ENCODE measurements at places on chromosomes 5 and 9.

GRCh38 chr5:116032991-116033390 is 719 bp downstream of the ARL14EPL start:
- no peak for DNase-seq

DNA sequence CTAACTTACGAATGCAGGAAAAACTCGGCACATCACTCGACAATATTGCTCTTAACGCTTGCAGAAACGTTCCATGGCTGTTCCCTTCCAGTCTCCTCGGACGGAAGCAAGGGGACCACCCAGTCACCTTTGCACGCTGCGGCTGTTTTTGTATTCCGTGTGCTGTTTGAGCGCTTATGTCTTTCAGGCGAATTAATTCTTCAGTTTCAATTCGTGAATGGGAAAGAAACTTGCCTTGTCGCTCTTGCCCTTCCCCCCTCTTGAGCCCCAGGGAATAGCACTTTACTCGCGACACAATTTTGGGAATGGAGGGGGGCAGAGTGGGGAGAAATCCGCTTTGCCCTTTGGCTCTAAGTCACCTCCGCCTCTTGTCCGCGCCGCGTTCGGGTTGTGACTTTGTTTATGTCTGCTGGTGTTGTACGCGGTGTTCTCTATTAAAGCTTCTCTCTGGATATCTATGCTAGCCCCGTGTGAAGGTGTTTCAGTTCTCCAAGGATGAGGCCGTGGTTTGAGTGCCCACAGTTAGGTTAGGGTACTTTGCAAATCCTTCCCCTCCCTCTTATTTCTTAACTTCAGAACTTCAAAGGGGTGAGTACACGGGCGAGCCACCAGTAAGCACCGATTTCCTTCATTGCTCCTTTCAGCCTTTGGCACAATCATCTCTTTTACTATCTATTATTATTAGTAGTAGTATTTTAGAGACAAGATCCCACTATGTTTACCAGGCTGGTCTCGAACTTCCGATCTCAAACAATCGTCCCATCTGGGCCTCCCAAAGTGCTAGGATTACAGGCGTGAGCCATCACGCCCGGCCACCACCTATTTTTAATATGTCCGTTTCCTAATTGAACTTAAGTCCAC is 2.7 kb downstream of the FOXB2 start:
- no peak for DNase-seq

GRCh38 chr9:138007918-138008841 is 130.6 kb downstream of the CACNA1B start:
- DNase-seq, result no peak

DNA sequence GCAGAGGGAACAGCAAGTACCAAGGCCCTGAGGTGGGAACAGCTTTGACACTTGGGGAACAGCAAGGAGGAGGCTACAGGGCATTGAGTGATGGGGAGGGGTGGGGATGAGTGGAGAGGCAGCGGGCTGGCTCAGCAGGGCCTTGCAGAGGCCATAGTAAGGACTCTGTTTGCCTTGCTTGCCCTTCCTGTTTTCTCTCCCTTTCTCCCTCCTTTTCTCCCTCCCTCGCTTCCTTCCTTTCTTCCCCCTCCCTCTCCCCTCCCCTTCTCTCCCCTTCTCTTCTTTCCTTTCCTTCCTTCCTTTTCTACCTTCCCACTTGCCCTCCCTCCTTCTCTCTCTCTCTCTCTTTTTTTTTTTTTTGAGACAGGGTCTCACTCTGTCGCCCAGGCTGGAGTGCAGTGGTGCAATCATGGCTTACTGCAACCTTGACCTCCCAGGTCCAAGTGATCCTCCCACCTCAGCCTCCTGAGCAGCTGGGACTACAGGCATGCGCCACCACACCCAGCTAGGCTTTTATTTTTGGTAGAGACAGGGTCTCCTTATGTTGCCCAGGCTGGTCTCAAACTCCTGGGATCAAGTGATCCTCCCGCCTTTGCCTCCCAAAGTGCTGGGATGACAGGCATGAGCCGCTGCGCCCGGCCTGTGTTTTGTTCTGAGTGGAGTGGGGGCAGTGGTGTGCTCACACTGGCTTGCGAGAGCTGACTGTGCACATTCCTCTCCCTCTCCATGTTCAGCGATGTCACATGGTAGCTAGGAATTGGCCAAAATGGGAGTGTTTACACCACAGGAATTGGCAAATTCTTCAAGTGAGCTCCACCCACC is 17.1 kb downstream of the IER5L start:
- peak; percentile 66 for DNase-seq

DNA sequence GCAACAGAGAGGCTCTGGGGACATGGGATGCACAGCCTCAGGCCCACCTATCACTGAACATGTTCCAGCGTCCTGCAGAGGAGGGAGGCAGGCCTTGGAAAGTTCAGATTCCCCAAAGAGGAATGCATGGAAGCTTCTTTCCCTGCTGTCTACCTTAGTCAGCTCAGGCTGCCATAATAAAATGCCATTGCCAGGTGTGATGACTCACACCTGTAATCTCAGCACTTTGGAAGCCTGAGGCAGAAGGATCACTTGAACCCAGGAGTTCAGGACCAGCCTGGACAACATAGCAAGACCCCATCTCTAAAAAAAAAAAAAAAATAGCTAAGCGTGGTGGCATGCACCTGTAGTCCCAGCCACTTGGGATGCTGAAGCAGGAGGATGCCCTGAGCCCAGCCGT is 24.5 kb upstream of the TOR1B start:
- DNase-seq, result no peak

DNA sequence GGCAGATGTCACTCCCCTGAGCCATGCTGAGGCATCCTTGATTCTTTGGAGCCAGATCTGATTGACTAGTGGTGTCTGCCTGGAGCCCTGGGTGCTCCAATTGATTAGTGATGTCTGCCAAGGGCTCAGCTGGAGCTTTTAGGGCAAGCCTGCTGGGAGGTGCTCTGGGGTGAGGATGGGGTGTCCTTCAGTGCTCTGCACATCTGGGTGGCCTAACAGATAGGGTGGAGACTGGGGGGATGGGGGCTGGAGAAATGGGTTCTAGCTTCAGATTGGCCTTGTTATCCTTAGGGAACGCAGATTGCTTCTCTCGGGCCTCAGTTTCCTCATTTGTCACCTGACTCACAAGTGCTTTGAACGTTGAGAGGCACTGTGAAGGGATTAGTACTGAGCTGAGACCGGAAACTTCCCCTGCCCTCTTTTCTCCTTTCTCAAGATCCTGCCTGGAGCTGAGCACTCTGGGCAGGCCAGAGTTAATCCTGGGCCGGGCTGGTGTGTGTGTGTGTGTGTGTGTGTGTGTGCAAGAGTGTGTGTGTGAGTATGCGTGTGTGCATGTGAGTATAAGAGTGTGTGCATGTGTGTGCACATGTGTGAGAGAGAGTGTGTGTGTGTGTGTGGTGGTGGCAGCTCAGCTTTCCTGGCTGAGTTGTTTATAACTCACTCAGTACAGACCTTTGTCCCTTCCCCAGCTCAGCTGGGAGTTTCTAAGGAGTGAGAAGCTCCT is 5.6 kb upstream of the IER5L start:
- DNase-seq, result no peak

DNA sequence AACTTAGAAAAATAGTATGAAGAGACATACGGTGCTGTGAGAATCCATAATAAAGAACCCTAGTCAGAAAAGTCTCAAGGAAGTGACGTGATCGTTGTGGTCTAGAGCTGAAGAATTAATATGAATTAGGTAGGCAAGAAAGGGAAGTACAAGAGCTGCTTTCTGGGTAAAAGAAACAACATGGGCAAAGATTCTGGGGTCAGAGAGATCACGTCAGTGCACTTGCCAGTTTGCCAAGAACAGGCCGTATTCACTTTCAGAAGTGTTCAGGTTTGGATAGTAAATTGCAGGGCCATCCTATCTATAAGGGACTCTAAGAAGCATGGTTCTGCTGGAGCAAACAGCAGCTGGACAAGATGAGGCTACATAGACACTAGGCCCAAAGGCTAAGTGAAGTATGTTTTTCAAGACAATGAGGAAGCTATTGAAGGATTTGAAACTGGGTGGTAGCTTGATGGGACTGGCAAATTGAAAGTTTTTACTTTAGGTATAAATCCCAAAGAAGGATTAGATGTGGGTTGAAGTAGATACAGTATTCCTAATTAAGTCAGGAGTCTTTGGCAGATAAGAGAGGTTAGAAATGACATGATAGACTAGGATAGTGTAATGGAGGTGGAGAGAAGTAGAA is 4.8 kb upstream of the CHD1 start:
- DNase-seq, result no peak

GRCh38 chr9:88926781-88927505 is 64.3 kb upstream of the S1PR3 start:
- DNase-seq, result no peak

DNA sequence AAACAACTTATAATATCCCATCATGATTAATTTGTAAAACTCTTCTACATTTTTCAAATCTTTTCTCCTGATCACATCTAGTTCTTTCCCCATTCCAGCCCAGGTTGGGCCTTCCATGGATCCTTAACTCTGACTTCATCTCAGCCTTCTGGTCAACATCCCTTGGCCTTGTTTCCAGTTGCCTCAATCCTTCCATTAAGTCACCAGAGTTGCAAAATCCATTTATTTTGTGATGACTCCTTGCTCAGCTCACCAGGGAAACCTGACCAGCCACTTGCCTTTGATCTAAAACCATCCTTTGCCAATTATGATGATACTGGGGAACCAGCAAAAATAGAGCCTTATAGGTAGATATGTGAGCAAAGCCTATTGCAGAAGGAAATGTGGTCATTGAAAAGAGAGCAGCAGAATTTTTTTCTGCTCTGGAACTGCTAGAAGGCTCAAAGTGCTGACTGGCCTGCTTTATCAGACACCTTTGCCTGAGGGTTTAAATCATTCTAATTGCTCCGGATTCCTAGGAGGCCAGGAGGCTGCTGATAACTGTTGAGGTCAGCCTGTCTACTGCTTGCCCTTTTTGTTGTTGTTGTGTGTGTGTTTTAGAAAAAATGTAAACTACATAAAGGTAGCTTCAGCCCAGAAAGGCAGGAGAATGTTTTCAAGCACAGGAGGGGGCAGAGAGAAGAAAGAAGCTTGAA is 512.2 kb upstream of the GRIA1 start:
- no peak for DNase-seq

DNA sequence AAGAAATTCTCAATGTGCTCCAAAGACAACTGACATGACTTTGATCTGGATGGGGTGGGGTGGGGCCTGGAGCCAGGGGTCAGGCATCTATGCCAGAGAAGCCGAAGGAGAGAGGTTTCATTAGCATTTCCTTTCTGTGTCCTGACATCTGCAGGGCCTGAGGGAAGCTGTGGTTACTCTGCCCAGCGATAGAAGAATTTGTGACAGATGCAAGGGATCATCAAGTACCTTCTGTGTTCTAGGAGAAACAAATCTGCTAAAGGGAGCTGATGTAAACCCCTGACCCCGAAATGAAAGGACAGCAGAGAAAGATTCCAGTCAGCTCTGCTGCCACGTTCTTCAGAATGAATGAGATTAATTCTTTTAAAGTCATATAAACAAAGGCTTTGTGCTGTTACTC is 335.7 kb downstream of the PRELID2 start:
- DNase-seq, result peak; percentile 37

GRCh38 chr5:7474821-7475403 is 79.0 kb downstream of the ADCY2 start:
- DNase-seq, result no peak

- DNase-seq, result no peak
Measured at GRCh38 chr9:134611046-134611445, 30.6 kb upstream of the COL5A1 start.

DNA sequence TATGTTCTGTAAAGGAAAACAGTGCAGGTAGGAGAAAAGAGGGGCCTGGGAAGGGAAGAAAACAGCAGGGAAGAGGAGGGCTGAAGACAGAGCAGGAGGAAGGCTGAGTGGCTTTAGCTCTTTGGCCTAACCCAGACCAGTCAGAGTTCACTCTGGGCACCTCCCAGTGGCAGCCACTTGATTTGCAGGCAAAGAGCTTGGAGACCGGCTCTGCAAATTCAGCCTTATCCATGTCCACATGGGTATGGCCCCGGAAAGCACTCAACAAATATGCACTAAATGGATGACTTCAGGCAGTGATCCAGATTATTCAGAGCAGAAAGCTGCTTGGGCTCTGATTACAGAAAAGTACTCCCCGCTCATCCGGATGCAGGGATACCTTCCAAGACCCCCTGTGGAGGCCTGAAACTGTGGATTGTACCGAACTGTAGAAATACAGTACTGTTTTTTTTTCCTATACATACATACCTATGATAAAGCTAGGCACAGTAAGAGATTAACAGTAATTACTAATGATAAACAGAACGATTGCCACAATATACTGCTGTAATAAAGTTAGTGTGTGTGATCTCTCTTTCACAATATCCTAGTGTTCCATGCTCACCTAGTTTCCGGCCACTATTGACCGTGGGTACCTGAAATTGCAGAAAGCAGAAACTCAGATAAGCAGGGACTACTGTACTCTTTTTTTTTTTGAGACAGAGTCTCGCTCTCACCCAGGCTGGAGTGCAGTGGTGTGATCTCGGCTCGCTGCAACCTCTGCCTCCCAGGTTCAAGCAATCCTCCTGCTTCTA is 4.6 kb upstream of the RNU6ATAC start:
- DNase-seq, result no peak

- DNase-seq, result peak; percentile 28
Measured at GRCh38 chr9:107922260-107922659, 432.7 kb upstream of the KLF4 start.

- peak; percentile 56 for DNase-seq
Measured at GRCh38 chr5:54620141-54620933, 102.8 kb downstream of the SNX18 start.

DNA sequence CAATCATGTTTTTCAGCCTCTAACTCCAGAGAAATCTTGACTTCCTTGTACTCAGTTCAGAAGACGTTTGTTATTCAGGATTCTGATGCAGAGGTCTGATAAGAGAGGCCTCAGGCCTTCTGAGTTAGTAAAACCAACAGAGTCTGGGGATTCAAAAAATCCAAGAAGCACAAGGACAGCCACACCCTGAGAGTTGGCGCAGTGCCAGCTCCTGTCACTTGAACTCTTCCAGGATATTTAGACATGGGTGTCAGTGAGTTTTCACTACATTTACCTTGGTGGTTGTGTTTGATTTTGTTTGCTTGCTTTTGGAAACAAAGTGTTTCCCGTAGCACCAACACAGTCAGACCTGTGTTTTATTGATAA is 41.6 kb upstream of the PDE8B start:
- DNase-seq, result no peak

GRCh38 chr9:135087489-135087792 is at the start of gene OLFM1:
Gene OLFM1 (plus strand): TSS chr9:135087668. CDS start chr9:135087990, 322 bp downstream.
- DNase-seq, result peak; percentile 45

GRCh38 chr9:6355728-6356127 is 27.6 kb downstream of the TPD52L3 start:
- peak; percentile 68 for DNase-seq

- no peak for DNase-seq
Measured at GRCh38 chr9:5900622-5901021, 9.9 kb downstream of the MLANA start.
